Stimulated activated CD8-positive, alpha-beta memory T cell treated with anti-CD3 and anti-CD28 coated beads, Interleukin-7, amount 100 ng/mL, for 4 hours (primary cell): ENCODE measurements at places on chromosomes 1 and 21.

DNA sequence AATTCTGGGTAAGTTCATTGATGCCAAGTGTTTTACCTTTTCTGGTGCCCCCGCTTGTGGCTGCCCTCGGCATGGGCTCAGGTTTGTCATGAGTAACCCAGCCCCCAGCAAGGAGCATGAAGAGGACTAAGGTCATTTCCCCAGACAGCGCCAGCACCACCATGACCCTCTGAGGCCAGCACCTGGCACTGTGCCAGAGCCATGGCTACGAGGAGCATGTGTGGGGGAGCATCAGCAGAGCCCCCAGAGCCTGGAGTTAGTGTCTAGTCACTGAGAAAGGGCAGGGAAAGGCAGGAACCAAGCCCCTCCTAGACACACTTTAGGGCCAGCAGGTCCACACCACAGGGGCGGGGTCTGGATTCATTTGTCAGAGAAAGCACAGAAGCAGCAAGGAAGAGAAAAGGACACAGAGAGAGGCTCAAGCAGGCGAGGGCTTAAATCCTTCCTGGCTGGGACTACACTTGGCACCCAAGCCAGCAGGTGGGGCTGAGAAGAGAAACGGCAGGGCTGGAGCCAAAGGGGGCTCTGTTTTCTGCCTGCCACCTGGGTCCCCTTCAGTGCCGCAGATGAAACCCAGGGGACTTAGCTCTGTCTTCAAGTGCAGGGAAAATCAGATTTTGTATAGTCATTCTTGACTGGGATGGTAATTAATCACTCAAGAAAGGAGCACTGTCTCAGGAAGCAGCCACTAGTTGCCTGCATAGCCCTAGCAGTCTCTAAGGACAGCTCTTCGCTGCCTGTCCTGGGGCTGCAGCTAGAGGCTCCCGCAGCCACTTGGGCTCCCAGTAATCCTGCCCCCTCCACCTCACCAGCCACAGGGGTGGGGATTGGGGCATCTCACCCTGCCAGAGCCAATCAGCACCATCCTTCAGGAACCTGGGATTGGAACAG, 79.6 kb upstream of the ZC3H12A start:
- no peak for DNase-seq

- DNase-seq: no peak
Measured at GRCh38 chr1:97505816-97506215, 415.0 kb downstream of the DPYD start.

- no peak for DNase-seq
Measured at GRCh38 chr1:46017876-46018503, 114.4 kb downstream of the PIK3R3 start.

GRCh38 chr1:84930329-84930728, 37.3 kb upstream of the LPAR3 start:
- no peak for DNase-seq

DNA sequence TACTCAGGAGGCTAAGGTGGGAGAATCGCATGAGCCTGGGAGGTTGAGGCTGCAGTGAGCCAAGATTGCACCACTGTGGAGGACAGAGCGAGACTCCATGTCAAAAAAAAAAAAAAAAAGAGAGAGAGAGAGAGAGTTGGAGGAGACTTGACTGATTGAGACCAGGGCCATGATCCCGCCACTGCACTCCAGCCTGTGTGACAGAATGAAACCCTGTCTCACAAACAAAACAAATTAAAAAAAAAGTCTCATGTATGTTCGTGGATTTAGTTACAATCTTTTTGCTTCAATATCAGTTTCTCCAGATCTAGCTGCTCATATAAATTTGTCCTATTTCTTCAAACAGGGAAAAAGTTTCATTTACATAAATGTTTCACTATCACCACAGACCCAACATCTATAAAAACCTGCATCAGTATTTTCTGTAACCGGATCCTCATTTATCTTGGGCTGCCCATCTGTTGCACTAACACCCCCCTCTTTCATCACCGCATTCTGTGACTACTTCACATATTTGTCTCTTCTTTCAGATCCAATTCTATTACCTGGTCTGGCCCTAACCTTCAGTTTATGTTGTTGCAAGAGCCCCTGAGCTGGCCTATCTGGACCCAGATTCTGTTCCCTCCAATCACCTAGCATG, 127.0 kb downstream of the GREM2 start:
- no peak for DNase-seq

DNA sequence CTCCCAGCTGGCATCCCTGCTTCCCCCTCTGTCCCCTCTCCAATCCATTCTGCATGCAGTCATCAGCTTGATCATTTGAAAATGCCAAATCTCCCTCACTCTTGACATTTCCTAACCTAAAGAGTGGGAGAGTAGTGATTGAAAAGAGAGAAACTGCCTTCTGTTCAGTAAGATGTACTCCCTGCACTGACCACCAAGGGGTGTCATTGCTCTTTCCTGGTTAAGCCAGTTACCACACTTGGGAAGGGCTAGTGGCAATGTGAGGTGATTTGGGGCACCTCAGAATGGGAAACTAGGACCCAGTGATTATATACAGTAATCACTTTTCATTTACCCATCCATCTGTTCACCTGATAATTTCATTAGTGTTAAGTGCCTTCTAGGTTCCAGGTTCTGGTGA, 6.9 kb upstream of the TMEM269 start:
- DNase-seq: no peak

- DNase-seq: no peak
Measured at GRCh38 chr1:97334454-97334853, 586.4 kb downstream of the DPYD start.

- DNase-seq: no peak
Measured at GRCh38 chr1:13945856-13946255, 245.9 kb downstream of the PRDM2 start.

GRCh38 chr21:42031241-42031640, 21.1 kb upstream of the ZBTB21 start:
- no peak for DNase-seq

- DNase-seq: no peak
Measured at GRCh38 chr1:5385096-5385799, 607.0 kb downstream of the NPHP4 start.

DNA sequence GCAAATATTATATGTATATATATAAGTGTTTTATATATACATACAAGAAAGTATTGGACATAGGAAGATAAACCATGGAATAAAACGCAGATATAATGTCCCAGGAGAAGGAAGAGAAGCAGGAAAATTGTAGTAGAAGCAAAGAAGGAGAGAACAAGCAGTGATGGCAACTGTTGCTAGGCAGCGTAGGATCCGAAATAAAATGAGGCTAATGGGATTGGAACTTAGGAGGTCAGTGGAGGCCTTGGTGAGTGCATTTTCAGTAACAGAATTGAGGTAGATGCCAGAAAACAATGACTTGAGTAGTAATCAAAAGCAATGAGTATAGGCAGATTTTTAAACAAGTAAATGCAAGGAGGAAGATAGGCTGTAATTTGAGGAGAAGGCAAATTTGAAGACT, 265.8 kb downstream of the LRRC7 start:
- DNase-seq: no peak

GRCh38 chr1:243482141-243483022, 226.5 kb downstream of the SDCCAG8 start:
- DNase-seq: no peak

- DNase-seq: no peak
Measured at GRCh38 chr1:98669355-98670296, 8.1 kb downstream of the SNX7 start.

DNA sequence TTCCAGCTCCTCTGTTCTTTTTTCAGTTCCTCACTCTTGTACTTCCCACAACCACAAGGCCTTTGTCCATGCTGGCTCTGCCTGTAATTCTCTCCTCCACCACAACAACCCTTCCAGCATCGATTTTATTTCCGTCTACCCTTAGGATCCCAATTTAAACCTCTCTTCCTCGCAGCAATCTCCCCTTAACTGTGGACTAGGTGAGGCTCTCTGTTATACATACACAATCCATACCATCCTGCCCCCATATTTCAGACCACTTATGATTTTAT, 90.4 kb upstream of the ZC3H11B start:
- no peak for DNase-seq

- no peak for DNase-seq
Measured at GRCh38 chr1:209383422-209383821, 200.1 kb upstream of the CAMK1G start.

DNA sequence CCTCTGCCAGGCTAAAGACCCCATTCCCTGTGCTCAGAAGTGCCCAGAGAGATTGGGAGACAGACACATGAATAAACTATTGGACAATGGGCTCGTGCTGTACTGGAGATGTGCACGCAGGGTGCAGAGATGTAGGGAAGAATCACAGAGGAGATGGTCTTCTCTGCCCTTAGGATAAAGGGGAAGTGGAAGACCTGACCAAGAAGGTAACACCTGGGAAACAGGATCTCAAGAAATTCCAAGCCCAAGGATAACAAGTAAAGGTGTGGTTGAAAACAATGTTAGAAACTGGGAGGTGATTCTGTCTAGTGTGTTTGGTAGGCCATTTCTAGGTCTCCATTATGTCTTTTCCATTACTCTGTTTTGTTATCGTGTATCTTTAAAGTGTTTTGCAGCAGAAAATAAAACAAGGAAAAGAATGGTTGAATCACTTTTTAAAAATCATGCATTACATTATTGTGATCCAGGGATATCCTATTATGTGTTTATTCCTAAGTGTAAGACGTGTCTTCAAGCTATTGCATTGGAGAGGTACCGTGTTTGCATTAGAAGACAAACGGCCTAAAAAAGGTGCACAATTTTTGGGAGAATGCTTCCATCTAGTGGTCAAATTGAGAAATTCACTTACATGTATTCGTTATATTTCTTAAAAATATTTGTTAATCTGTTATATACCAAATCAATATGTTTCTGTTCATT, 40.8 kb upstream of the KCTD3 start:
- DNase-seq: no peak

DNA sequence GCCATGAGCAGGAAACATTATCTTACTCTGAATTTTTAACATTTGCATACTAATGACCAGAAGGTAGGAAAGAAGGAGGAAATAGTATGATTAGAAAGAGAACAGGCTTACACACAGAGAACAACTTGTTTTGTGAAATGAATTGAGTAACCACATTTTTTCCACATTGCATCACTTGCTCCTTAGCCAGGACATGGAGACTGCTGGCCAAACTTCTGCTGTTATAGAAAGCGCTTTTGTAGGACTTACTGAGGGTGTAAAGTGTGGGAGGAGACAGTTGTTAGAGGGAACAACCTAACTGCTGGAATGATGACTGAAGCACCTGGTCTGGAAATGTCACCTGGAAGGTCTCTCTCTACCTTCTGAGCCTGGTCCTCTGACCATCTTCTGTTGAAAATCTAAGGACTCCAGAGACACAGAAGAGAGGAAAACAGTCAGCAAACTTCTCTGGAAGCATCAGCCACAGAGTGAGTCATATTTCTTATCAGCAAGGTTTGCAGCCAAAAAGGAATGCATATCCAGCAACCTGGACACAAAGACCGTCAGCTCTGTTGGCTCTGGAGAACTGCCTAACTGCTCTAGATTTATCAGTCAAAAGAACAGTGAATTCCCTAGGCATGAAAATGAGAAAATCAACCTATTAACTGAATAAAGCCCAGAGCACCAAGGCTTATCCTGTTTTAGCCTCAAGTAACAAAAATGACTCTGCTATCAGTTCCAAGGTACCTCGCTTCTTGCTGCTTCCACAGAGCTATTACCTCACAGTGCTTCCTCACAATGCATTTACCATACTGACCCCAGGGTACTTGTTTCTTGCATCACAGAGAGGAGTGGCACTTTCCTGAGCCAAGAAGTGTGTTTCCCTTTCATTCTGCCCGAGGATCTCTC, 88.0 kb upstream of the SLFNL1 start:
- no peak for DNase-seq

- no peak for DNase-seq
Measured at GRCh38 chr1:20280341-20280740, 10.3 kb upstream of the VWA5B1 start.

DNA sequence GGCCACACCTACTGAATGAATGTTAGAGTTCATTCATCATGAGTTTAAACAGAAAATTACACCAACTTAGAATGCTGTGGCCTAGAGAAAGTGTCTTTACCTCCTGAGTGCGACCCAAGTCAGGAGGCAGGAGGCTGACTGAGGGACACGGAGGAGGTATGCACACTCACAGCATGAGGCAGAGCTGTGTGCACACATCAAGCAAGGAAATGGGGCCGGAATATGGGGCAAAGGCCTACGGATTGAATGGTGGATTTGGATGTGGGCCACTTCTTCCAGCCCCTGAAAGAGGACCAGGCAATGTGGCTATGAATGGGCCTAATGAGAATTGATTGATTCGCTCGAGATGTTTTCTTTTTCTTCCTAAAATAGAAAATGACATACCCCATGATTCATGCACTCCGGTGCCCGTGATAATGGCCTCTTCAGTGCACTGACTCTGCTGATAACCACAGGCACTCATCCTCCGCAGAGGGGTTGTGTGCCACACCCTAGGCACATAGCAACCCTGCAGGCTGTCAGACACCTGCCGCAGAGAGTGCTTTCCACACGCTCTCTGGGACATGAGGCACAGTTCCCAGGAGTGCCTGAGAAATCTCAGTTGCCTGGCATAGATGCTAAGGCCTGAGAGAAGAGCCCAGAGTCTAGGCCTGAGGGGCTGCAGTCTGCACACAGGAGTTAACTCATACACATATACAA, 155.5 kb downstream of the GLUL start:
- DNase-seq: no peak

DNA sequence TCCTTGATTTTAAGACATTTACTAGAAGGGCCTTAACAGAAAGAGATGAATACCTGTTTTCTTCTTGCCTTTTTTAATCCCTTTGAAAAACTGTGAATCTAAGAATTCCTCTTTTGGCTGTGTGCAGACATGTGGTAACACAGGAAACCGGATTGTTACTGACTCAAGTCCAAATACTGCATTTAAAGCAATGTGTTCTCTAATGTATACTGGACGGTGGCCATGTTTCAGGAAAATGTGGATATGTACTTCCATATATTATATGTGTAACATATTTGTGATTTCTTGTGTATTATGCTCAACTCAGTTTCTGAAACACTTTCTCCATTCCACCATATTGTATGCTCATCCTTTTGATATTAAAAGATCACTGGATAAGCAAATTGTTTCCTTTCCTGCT, 185.1 kb downstream of the LRRC7 start:
- no peak for DNase-seq

- no peak for DNase-seq
Measured at GRCh38 chr1:60281360-60281932, 207.9 kb upstream of the C1orf87 start.

DNA sequence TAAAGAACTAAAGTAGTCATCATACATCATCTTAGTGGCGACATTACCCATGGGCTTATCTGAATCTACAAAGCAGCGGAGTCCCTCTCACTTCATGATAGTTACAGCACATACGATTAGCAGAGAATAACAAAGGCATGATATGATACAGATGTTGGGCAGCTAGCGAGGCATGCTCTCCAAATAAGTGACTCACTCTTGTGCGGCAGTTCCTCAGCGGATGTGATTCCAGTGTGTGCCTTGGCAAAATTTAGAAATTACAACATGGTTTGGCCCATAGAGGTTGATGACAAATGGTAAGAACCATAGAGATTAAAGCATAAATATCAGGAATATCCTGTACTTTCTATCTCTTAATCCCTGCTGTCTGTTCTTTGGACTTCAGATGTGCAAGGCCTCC, 48.1 kb upstream of the PAXBP1 start:
- no peak for DNase-seq

- no peak for DNase-seq
Measured at GRCh38 chr1:53172426-53173128, 24.0 kb upstream of the CPT2 start.

GRCh38 chr21:42735944-42736343, 82.5 kb downstream of the PDE9A start:
- no peak for DNase-seq

GRCh38 chr1:106502659-106503058, 553.8 kb upstream of the PRMT6 start:
- no peak for DNase-seq

- DNase-seq: no peak
Measured at GRCh38 chr1:111734856-111735255, 4.3 kb downstream of the INKA2 start.

GRCh38 chr21:42356650-42357049, 5.9 kb upstream of the TFF2 start:
- no peak for DNase-seq
